ENCODE measurements at places on chromosomes 11 and 22.

DNA sequence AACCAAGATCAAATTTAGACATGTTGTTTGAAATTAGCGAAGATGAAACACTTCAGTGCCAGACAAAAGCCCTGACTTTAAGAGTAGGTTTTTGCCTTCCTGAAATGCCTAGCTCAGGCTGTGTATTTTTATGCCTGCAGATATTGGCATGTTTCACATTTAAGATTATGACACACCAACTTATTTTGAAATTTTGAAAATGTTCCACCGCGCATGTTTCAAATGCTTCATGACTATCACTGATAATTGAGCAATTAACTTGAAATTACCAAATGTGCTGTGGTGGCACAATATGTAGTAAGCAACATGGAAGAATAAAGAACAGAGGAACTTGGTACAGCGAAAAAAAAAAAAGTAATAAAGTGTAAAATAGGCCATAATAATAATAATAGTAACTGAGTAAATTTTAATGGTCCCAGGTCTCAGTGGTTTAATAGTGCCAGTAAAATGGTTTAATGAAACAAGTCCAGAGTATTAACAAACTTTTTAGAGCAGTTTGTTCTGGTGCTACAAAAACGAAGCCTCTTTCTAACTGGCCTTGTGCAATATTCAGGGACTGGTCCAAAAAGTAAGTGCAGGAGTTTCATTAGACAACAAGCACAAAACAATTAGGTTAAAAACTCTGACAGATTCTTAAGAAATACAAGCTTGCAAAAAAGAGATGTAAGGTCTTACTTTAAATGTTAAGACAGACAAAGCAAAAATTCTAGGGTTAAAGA lies 112.5 kb upstream of the SOX6 start:
- DNase-seq: no peak

DNA sequence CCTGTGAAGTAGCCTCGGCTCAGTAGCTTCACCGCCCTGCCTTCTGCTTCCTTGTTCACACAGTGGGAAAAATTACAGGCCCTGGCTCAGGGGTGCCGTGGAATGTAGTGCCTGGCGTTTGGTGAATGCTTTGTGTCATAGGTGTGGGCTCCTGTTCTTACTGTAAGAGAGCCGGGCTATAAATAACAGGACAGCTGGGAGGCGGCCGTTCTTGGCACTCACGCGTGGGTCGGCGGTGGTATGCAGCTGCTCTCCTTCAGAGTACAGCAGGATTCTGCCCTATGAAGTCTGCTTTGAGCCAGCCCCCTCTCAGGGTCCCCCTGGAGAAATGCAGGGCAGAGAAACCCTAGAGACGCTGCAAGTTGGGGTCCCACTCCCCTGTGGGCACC lies 84.2 kb downstream of the CTTN start:
- peak; percentile 16 for DNase-seq

- no peak for DNase-seq
Measured at GRCh38 chr11:72069200-72069599, 11.1 kb downstream of the NUMA1 start.

GRCh38 chr11:8233691-8234424 lies 29.8 kb downstream of the LMO1 start:
- DNase-seq: peak; percentile 19
